Left cardiac atrium (tissue), 4 donors: ENCODE measurements at places on chromosomes 5 and 9. TPM values are rescaled to one million over a fixed set of nuclear protein-coding genes. Genes with fewer than 3 reads are reported as not detected.

DNA sequence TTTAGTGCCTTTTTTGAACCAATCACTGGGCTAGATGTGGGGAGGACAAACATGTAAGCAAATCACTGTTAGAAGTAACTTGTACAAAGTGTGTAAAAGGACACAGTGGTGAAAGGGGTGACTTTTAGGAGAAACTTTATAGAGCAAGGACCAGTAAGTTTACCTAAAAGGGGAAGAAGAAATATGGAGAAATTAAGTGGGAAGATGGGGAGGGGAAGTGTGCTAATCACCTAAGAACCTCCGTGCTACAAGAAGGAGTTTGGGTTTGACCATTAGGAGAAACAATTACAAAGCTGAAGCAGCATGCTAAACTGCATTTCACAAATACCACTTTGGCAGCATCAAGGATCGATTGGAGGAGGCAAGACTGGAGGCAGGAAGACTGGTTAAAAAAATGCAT is 17.3 kb downstream of the ITGA1 start:
- DNase-seq: no peak

GRCh38 chr9:94586814-94587213 is 6.8 kb downstream of the FBP2 start:
- DNase-seq: no peak

GRCh38 chr9:33102551-33103210 is 26.2 kb upstream of the SMU1 start:
- no peak for DNase-seq

DNA sequence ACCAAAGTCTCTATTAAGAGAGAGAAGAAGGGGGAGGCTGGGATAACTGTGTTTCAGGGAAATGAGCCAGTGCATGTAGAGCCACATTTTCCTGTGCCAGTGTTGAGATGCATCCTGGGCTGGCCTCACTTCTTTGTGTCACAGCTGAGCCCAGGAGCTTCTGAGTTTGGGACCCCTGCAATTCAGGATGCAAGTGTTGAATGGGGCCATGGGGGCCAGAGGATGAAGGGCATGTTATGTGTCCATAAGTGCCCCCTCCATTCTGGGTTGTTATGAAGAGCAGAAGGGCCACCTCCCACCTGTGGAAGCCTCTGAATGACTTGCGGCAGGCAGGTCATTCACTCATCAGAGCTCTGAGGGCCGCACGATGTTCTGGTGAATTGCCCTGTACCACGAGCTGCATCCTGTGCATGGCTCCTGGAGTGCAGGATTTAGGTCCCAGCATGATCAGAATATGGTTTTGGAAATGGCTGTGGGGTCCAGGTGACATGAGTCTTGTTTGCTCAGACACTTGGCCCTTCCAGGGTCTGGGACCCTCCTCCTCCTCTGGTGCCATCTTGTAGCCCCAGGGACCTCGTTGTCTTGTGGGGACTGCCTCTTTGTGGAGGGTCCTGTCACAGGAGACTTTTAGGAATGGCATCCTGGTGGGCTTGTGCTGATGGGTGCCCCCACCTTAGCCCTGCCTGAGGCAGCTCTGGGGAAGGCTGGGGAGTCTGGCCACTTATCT is 115.4 kb upstream of the PITX1 start:
- DNase-seq: no peak

DNA sequence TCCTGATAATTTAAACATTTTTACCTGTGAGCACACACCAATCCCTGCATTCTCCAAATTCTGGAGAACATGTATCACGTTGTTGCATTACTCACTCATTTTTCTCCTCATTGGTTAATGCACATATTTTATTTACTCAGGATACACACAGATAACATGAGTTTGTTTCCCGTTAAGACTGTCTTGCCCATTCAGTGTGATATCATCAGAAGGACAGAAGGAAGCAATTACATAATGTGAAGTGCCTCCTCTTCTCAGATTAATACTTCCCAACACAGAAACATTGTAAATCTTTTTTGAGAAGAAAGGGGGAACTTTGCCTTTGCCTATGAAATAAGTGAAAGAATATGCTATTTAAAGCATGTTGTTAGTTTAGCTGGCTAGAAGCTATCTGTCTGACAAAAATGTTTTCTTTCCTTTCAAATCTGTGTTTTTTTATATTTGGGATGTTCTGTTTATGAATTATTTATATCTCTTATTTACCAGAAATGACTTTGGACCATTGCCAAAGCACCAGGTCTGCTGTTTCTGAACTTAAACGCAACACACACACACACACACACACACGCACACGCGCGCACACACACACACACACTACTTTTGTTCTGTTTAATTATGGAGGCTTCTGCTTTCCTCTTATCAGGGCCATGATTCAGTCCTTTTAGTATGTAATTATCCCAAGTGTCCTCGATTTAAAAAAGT is 186.5 kb downstream of the CHSY3 start:
- DNase-seq: no peak

SLC36A2 gene
- total RNA-seq: 0.29 TPM

DNA sequence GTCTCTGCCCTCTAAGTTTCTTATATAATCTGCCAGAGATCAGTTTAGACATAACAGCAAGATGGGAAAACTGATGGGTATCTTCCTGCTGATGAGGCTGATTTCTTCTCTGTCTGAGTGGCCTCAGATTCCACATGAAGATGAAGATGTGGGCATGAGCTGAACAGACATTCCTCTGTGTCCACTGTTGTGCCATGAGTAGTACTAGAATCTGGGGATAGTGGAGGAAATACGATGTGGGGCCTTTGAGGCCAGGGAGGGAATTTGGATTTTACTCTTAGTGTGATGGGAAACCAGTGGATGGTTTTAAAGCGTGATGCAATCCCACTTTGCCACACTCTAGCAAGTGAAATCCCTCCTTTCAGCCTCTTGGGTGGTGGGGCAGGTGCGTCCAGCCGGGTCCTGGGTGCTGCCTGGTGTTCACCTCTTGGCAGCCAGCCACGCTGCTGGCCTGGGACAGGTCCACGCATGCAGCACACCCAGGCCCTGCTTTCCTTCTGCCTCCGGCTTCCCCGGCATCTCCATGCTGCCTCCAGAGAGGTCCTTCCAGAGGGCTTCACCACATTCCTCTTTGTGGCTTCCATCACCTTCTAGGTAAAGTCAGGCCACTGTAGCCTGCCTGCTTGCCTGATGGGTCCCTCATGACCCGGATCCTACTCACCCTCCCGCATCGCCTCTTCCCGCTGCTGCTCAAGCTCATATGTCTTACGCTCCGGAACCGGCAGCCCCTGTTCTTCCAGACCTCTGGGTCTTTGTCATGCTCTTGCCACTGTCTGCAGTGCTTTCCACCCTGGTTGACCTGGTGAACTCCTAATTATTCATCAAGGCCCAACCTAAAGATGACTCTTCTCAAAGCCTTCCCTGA is 28.1 kb upstream of the SH3PXD2B start:
- no peak for DNase-seq

- no peak for DNase-seq
Measured at GRCh38 chr5:14848385-14848784, 23.2 kb downstream of the ANKH start.

CDH18 gene
- not detected for total RNA-seq

QSOX2 gene
- total RNA-seq: 6.5 TPM

PCDHGA1 gene
- 1.4 TPM for total RNA-seq

C9orf153 gene
- total RNA-seq: 0.41 TPM

- DNase-seq: no peak
Measured at GRCh38 chr5:180161420-180162303, 47.3 kb downstream of the RASGEF1C start.

- DNase-seq: no peak
Measured at GRCh38 chr9:5994493-5994892, 20.9 kb downstream of the RANBP6 start.

GRCh38 chr5:54457094-54457862 is 1.8 kb downstream of the HSPB3 start:
- DNase-seq: no peak

DNA sequence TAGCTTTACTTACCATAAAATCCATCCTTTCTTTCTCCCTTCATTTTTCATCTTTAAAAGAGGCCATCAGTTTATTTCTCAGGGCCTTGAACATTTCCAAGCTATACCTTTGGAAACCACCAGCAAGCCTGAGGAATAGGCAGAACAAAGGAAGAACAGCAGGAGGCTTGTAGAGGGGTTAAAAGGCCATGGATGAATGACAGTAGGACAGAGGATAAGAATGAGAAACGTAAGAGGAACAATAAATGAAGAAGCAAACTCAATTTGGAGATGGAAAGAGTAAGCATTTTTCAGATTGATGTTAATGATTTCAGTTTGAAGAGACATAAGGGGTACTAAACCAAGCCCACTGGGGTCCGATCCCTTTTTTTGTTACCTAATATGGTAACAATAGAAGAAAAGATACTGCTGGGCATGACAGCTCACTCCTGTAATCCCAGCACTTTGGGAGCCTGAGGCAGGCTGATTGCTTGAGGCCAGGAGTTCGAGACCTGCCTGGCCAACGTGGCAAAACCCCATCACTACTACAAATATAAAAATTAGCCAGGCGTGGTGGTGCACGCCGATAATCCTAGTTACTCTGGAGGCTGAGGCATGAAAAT is 106.6 kb upstream of the NMUR2 start:
- no peak for DNase-seq

- no peak for DNase-seq
Measured at GRCh38 chr9:93155716-93156474, 21.8 kb upstream of the NINJ1 start.

DNA sequence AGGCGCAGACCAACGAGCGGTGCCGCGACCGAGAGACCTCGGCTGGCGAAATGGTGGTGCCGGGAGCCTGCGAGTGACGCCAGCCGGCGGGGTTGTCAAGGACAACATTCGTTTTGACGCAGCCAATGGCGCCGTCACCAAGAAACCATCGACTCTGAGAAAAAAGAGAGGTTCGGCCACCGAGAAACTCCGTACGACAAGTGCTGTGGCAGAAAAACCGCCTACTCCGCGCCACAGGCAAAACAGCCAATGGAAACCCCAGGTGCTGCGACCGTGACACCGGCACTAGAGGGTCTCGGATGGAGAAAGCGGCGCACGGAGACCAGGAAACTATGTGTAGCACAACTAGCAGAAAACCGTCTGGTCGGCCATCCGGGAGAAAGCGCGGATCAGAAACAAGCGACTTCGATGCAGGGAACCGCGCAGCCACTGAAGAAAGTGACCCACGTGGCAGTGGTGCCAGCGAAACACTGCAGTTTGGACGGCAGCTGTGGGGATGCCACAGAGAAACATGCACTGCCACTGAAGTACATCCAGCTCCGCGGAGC is 88.8 kb downstream of the ANXA2R start:
- DNase-seq: peak; percentile 57

PALM2AKAP2 gene
- total RNA-seq: 102 TPM

DNA sequence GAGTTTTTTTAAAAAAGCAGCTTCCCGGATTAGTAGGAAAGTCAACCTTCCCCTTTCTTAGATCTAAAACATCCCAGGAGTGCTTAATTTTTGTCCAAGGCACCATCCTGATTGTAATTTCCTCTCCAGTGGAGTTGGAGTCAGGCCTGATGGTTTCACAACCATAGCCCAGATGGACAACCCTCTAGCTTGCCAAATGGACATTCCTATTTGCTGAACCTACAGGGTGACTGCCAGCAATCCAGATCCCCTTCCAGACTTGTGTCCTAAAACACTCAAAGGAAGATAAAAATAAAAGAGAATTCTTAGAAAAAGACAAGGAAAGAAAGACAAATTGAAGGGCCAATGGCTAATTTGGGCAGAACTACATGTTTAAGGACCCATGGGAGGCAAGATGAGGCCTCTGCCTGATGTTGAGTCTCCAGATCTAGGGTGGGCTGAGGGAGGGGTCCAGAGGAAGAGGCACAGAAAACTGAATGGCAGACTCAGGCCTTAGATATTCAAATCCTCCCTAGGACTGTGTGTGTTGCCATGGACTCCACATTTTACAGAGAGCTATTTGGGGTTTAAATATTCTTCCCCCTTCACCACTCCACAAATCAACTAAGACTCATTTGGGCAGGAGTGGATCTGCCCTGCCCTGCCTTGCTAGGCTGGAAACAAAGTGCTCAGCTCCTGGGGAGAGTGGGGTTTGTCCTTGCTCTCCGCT is 38.5 kb upstream of the SLC44A1 start:
- peak; percentile 65 for DNase-seq

BTNL8 gene
- not detected for total RNA-seq

DNA sequence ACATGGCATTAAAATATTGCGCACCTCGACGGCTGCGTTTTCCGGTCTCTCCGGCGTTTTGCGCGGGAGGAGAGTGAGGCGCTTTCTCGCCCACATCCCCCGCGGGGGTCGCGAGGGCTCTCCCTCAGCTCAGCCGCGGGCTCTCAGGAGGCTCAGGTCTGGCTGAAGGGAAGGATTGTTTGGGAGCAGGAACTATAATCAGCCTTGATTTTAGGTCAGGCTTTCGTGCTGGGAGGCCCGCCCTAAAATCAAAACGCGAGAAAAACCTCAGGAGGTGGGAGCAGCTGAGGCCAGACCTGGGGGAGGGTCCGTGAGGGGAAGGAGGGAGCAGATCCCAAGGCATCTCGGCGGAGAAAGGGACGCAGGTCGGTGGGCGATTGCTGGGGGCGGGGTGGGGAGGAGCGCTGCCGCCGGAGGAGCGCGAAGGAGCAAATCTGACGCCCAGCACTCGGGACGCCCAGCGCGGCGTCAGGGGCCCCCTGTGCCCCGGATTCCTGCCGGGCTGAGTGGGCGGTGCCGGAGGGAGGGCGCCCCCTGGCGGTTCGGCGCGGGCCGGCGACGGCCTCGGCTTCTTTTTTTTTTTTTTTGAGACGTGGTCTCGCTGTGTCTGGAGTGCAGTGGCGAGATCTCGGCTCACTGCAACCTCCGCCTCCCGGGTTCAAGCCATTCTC is 18.7 kb upstream of the RNF130 start:
- DNase-seq: peak; percentile 76
